Right ventricle myocardium superior (tissue), 1 donor: ENCODE measurements at places on chromosomes 3 and 15.

DNA sequence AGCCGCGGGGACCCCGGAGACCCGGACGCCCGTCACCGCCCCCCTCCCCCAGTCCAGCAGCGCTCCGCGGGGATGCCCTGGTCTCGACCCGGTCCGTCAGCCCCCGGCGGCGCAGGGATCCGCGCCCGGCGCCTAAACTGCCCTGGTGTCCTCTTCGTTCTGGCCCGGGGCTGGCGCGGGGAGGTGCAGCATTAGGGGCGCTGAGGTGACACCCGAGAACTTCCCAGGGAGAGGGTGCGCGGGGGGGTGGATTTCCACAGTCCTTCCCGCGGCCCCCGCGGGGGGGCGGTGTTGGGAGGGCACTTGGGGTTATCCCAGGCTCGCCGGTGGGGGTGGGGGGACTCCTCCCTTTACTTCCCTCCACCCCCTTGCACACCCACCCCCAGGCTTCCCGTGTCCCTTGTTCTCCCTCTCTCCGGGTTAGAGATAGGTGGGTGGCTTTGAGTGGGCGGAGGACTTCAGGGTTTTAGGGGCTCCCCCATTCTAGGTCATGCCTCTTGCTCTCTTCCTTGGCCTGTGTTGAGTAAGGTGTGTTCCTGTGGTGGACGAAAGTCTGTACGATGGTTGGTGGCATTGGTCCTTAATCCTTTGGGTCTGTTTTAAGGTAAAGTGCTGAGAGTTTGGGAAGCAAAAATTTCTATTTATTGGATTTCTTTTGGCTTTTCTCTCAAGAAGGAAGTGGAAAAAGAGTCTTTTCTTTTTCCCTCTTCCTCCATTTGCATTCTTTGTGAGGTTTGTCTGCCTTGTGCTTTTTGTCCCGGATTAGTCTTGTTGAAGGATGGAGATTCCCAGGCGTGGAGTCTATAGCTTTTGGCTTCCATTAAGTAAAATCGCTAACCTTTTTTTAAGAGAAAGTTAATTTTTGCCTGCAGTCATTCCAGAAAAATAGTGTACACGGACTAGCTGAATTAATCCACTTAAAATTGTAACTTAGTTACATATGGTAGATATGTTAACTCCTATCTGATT lies 811 bp downstream of the SKIL start:
- DNase-seq, result peak; percentile 90

DNA sequence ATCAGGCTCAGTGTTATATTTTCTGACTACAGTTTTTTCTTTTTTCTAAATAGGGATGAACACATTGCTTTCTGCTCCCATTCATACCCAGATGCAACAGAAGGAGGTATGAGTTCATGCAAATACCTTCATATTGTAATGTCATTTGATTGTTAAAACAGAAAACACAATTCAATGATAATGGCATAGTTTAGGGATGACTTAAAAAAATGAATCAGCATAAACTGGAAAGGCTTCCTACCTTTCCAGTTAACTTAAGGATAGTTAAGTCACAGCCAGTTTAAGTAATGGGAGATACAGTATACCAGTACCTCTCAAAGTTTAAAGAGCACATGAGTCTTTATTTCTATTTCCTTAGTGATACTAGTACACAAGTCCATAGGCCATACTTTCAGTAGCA lies 24.9 kb downstream of the KNL1 start:
- no peak for DNase-seq

DNA sequence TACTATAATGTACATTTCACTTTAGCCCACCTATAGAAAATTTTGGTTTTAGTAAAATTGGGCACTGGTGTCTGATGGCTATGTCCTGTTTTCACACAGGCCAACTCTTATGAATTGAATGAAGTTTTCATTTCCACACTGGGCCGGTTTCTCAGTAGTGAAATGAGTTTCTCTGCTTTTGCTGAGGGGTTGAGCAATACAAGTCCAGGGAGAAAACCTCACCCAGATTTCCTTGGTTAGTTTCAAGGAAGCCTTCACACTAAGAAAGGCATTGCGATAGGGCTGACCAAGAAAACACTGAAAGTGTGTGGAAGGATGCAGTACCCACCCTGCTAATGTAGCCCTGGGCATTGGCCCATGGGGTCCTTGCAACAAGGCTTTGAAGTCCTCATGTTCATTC lies 331.5 kb upstream of the CFAP20DC start:
- no peak for DNase-seq

DNA sequence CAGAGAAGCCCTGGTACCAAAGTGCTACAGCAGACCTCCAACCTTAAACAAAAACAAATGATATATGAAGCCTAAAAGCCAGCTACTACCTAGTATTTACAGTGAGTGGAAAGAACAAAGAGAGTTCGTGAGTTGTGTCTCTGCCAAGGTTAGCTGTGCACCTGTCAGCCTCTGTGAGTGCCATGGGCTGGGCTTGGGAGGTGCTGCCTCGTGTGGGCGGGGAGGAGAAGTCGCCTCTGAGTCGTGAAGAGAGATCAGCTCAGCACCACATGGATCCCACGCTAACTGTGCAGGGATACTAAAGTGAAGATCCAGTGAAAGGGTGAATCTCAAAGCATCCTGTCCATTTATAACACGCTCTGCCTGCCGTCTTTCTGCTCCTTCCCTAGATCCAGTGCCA lies 101.9 kb downstream of the CHDH start:
- DNase-seq, result no peak

- DNase-seq, result no peak
Observed at GRCh38 chr3:111521891-111522290, 20.1 kb upstream of the CD96 start.

DNA sequence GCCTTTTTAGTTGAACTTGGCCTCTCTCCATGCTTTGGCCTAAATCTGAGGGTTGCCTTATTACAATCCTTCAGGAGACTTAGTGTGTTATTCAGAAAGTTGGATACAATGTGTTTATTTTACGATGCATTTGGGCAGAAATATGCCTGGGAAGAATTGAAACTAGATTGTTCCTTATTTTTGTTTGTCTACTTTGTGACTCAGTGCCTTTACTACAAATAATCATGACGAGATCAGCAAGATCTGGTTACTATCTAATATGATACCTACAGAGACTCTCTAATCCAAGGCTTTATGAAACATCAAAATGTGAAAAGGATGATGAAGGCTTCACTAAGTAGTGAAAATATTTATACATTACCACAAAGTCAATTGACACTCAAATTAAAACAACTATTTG lies 82.2 kb downstream of the RBMS3 start:
- DNase-seq, result no peak

DNA sequence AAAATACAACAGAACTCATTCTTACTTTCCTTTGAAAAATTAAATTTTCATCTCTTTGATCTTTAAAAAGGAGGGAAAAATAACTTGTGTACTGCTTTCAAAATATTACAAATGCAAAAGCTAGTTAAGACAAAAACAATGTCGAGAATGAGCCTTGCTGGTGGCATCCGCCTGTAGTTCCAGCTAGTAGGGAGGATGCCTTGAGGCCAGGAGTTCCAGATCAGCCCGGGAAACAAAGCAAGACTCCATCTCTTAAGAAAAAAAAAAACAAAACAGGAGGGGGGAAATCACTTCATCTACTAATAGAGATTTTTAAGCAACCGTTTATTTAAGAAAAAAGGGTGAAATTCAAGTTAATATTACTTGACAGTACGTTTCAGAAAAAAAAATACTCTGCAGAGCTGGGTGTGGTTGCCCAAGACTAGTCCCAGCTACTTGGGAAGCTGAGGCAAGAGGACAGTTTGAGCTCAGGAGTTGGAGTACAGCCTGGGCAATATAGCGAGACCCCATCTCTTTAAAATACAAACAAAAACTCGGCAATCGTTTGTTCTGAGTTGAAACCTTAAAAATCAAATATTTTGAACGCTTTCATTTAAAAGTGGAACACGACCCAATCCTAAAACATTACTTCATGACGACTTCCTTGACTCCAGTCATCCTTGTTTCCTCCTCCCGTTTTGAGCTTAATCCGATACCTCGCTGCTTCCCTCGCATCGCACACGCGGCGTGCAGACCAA lies 1.2 kb downstream of the KPNA1 start:
- no peak for DNase-seq

GRCh38 chr15:24676431-24676830 lies 856 bp downstream of the NPAP1 start:
- DNase-seq, result no peak

GRCh38 chr3:196431181-196432136 lies 768 bp downstream of the UBXN7 start:
- DNase-seq, result peak; percentile 45

- DNase-seq, result no peak
Observed at GRCh38 chr3:19645093-19645492, 288.9 kb downstream of the EFHB start.

DNA sequence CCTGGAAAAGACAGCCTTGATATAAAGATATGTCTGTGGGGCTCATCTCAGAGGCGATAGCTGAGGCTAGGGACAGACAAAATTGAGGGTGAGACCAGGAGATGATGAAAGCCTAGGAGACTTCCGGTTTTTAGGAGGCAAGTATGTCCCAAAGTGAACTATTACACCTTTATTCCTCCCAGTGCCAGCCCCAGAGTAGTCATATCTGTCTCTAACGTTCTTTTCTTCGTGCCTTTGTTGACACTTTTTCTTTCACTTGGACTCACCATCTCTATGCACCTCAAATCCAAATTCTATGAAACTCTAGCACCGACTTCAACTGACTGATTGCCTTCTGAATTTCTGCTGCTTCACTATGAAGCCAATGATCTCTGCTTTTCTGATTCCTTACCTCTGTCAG lies 93.8 kb upstream of the RASGRP1 start:
- no peak for DNase-seq

- no peak for DNase-seq
Observed at GRCh38 chr3:149545049-149545448, 70.6 kb downstream of the TM4SF4 start.

GRCh38 chr3:188390775-188391443 lies 237.0 kb downstream of the LPP start:
- no peak for DNase-seq

GRCh38 chr3:23859012-23859743 lies 53.4 kb downstream of the UBE2E1 start:
- DNase-seq, result no peak

GRCh38 chr15:88403351-88403791 lies 63.8 kb downstream of the MRPL46 start:
- no peak for DNase-seq

- DNase-seq, result no peak
Observed at GRCh38 chr3:83048556-83048955, 1287.1 kb upstream of the GBE1 start.

- no peak for DNase-seq
Observed at GRCh38 chr3:143769616-143770015, 78.7 kb downstream of the SLC9A9 start.

DNA sequence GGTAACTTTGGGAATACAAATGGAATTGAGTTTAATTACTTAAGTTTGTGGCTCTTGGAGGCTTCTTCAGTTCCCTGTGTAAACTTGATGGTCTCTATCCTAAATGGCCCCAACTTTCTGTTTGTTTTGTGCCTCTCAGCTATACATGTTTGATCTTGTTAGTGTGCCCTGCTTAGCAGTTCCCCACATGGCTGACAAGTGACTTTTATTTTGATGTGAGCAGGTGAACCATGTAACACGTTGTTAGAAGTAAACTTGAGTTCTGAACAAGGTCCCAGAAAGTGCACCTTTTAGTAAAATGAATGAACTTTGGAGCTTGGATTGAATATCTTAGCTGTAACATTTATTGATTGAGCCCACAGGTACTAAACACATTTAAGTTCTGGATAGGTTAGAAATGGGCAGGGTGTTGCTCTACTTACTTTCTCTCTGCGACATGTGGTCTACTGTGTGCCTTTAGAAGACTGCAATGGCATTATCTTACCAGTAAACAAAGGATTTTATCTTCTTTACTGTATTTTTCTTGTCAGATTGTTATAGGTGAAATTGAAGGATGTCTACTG lies 4.5 kb downstream of the LSM3 start:
- no peak for DNase-seq

- no peak for DNase-seq
Observed at GRCh38 chr3:32872487-32873382, 54.9 kb downstream of the TRIM71 start.

DNA sequence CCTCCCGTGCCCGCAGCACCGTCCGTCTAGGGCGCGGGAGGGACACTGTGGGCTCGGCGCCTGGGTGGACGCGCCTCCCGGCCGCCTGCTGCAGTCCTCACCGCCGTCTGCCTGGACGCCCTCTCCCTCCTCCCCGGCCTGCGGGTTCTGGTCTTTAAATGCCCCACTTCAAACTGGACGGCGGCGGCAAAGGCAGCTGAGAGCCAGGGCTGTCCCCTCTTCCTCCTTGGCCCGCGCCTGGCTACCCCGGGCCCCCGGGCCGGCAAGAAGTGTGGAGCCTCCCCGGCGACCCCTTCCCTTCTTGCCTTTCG lies 426 bp downstream of the CBLB start:
- peak; percentile 76 for DNase-seq

DNA sequence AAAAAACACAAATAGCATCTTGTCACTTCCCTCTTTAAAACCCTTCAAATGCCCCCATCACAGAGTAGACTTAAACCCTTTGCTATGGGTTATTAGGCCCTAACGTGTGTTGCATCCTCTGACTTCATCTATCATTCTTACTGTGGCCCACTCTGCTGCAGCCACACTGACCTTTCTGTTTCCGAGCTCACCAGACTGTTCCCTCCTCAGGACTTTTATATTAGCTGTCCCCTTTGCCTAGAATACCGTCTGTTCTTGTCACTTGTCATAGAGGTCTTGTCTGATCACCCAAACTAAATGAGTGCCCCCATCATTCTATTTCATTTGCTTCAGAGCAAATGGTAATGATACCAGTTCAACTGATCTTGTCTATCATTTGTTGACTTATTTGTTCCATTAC lies 877 bp upstream of the FEM1B start:
- DNase-seq, result no peak

DNA sequence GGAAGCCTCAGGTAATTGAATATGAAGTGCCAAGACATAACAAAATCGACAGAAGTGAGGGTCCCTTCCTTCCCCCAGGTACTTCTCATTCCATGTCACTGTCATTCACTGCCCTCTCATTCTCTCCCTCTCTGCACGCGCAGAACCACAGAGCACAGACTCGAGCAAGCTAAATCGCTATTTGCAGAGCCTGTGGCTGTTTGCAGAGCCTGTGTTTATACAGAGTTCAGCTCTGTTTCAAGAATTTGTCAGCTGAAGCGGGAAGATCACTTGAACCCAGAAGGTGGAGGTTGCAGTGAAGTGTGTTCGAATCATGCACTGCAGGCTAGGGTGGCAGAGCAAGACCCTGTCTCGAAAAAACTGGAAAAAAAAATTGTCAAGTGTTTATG lies 2.5 kb downstream of the VILL start:
- DNase-seq, result no peak
